A673 (cell line): ENCODE measurements at places on chromosomes 2 and 18.

DNA sequence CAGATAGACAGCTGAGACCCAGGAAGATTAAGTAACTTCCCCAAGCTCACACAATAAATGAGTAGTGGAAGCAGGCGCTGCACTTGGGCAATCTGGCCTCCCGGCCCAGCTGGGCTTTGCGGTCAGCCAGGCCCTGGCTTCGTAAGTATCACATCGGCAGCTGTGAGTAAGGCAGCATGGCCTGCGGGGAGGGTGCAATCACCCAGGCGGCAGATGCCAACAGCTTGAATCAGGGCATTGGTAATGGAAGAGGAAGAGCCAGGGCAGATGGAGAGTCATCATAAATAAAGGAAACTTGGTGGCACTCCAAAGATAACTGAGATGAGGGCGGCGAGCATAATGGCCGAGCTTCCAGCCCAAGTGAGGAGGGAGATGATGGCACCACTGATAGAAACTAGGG, 217.9 kb upstream of the PID1 start:
- DNase-seq: no peak

DNA sequence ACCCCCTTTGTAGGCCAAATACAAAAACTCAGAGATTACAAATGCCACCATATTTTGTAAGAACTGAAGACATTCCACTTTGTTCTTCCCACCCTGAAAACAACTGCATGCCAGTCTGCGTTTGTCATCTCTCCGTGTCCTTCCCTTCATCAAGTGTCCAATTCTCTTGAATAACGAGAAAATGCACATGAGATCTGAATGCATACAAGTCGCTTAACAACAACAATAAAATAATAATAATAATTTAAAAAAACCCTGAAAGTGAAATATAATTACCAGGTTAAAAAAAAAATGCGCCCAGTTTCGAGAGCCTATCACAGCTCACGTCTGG, 2.0 kb upstream of the SETBP1 start:
- DNase-seq: no peak

DNA sequence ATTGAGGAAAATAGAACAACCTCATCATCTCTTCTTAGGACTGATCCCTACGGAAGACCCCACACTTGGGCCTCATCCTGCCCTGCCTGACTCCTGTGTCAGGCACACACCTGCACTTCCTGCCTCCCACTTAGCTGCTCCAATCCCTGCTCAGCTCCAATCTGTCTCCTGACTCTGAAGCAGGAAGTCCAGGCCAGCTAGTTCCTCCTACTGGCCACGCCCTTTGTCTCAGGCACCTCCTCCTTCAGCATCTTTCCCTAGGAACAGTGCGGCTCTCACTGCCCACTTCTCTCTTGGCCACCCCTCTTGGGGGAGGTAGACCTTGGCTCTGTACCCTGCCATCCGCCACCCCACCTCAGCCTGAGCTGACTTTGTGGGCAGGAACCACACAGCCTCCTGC, 135.8 kb downstream of the CELF4 start:
- no peak for DNase-seq

- DNase-seq: peak; percentile 42
Observed at GRCh38 chr2:208269091-208269490, 3.0 kb downstream of the PIKFYVE start.

GRCh38 chr2:130328710-130329109, 14.0 kb upstream of the IMP4 start:
- no peak for DNase-seq

GRCh38 chr2:15780912-15781574, 159.3 kb upstream of the MYCN start:
- no peak for DNase-seq

GRCh38 chr2:144082327-144082726, 437.6 kb downstream of the ZEB2 start:
- DNase-seq: no peak
